NCI-H748 treated with DMSO at 0.1 percent for 48 hours (cell line): ENCODE measurements at places on chromosomes 16 and 17.

DNA sequence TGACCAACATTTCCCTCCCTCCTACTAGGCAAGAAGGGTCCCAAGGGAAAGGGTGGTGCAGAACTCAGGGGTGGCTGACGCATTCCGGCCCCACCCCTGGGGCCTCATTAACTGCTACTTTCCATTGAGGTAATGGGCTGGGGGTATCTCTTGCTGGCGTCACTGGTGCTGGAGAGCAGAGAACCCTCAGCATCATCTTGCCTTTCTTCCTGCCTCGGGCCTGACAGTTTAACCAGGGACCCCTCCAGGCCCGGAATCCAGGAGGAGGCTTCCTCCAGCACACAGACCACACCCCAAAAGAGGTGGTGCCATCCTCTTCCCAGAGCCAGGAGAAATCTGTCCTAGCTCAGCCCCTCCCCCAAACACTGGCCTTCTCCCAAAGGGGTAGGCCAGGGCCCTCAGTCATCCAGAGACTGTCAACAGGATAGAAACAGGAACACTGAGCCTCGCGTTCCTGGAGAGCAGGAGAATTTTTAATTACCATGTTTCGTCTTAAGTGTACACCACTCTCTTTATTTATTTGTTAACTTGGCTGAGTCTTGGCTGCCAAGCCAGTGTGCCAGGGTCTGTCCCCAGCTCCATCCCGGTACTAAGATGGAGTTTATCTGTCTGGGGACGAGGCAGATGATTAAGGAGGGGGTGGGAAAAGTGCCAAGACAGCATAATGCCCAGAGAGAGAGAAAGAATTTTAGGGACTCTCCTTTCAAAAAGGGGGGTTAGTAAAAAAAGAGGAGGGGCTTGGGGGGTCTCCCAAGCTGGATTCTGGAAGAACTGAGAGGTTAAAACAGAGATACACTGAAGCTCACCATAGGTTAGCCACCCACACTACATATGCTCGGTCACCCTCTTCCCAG lies 5.1 kb downstream of the ETV4 start:
- no peak for DNase-seq

GRCh38 chr16:55701442-55702319 lies 45.9 kb downstream of the SLC6A2 start:
- peak; percentile 6 for DNase-seq

GRCh38 chr16:13427943-13428342 lies 492.0 kb upstream of the ERCC4 start:
- no peak for DNase-seq

GRCh38 chr16:88920618-88921590 lies 54.4 kb upstream of the PABPN1L start:
- no peak for DNase-seq

- DNase-seq, result no peak
Measured at GRCh38 chr17:69060822-69061221, at the start of gene ABCA9. Gene ABCA9 (minus strand): TSS chr17:69060927. CDS start chr17:69051126, 9,801 bp downstream.

DNA sequence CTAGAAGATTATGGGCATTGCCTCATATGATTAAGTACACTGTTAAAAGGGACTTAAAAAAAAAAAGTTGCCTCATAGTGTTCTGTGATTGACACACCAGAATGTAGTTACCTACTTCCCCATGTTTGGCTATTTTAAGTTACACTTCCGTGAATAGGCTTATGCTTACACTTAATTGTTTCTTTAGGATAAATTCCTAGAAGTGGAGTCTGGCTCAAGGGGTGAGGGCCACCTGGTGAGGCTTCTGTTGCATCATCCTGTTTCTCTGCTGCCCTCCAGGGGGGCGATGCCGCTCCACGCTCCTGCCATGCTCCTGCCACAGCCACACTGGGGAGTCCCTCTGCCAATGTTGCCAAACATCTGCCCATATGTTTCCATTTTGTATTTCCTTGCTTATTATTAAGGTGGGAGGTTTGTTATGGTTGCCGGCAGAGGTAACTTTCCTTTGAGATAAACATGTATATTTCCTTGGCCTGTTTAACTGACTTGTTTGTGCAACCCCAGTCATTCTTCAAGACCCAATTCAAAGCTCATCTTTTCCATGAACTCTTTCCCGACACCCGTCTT lies 73.1 kb downstream of the KSR1 start:
- DNase-seq, result no peak

DNA sequence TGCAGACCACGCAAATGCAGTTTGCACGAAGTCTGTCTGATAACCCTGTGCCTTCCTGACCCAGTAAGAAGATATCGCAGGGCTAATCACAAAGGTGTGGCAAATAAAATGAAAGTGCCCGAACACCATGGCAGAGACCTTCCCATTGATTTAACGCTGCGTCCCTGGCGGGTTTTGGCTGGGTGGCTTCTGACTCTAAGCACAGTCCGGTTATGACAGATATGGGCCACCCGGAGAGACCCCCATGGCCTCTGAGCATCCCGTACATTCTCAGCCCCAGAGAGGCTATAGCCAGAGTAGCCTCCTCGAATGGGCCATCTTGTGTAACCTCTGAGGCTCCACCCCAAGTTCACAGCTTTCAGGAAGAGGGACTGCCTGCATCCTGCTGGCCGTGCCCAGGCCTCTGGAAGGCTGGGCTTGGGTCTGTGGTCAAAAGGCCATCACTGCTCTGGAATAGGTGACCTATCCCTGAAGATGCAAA lies 5.5 kb downstream of the FOXC2 start:
- no peak for DNase-seq

GRCh38 chr17:16329519-16330271 lies 23.6 kb downstream of the CENPV start:
- no peak for DNase-seq

GRCh38 chr16:86818671-86819532 lies 240.6 kb downstream of the FOXL1 start:
- DNase-seq, result no peak

DNA sequence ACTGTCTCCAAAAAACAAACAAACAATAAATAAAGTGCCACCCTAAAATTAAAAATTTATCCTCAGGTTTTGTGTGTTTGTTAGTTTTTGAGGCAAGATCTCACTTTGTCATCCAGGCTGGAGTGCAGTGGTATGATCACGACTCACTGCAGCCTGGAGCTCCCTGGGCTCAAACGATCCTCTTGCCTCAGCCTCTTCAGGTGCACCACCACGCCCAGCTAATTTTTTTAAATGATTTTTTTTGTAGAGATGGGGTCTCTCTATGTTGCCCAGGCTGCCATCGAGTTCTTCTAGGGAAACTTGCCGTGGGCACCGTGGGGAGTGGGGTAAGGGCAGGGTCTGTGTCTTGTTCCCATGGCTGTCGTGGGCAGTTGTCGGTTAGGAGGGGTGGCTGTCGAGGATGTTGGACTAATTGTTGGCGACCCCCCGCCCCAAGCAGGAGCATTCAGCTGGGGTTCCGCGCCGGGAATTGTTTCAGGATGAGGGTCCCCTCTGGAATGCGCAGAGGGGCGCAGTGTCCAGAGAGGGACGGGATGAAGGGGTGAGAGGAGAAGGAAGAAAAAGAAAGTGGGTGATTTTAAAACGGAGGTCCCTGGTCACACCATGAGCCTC lies 1.1 kb upstream of the RNF213 start:
- no peak for DNase-seq

- peak; percentile 23 for DNase-seq
Measured at GRCh38 chr16:2009791-2010510, at the start of gene ZNF598. Gene ZNF598 (minus strand): TSS chr16:2009821.

DNA sequence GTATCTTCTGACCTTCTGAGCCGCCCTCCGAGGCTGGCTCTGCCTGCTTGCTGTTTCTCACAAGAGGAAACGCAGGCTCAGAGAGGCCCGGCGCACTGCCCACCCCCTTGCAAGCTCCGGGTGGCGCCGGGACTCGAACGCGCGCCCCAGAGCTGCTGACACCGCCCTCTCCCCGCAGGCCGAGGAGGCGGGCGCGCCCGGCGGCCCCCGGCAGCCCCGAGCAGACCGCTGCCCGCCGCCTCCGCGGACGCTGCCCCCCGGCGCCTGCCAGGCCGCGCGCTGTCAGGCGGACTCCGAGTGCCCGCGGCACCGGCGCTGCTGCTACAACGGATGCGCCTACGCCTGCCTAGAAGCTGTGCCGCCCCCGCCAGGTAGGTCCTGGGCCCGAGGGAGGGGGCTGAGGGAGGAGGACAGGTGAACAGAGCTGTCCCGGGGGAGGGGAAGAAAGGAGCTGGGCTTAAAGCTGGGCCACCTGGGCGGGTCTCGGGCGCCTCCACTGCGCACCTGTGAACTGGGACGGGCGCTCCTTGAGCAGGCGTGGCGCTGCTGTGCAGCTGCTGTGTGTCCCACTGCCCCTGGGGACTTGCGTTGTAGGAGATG lies 18.2 kb downstream of the WFDC1 start:
- peak; percentile 64 for DNase-seq

GRCh38 chr17:954431-955164 lies 25.0 kb downstream of the NXN start:
- no peak for DNase-seq

DNA sequence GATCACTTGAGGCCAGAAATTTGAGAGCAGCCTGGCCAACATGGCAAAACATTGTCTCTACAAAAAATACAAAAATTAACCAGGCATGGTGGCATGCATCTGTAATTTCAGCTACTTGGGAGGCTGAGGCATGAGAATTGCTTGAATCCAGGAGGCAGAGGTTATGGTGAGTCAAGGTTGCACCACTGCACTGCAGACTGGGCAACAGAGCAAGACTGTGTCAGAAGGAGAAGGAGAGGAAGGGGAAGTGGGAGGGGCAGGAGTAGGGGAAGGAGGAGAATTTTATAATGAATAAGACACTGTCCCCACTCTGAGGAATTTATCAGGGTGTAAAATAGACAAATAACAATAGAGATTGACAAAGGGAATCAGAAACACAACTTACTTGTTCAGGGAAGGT lies 440.6 kb upstream of the DYNLRB2 start:
- no peak for DNase-seq

DNA sequence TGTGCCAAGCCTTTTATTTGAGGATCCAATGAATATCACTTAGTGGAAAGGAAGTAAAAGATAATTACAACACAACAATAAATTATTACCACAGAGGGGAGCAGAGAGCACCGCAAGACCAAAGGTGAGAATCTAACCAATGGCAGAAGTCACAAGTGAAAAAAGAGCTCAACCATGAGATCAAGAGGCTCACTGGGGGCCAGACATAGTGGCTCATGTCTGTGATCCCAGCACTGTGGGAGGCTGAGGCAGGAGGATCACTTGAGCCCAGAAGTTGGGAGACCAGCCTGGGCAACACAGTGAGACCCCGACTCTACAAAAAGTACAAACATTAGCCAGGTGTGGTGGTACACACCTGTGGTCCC lies 17.7 kb downstream of the ANKRD11 start:
- no peak for DNase-seq
